ENCODE measurements at places on chromosomes 16 and 17.

DNA sequence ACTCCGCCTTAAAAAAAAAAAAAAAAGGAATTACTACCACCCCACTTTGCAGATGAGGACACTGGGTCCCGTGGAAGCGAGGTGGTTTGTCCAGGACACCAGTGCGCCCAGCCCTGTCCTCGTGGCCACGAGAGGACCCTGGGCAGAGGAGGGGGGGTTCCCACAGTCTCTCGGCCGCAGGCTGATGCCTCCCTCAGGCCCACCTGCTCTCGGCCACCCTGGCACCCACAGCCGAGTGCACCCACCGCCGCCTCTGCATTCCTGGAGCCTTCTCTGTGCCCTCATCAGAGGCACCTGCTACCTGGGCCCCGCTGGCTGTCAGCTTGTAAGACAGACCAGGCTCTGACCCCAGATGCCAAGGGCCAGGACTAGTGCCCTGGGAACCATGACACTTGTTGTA, 28.1 kb upstream of the PVALEF start:
- no peak for DNase-seq

- no peak for DNase-seq
These were observed 1.3 kb upstream of the MRTFB start for GRCh38 chr16:14069818-14070217.

DNA sequence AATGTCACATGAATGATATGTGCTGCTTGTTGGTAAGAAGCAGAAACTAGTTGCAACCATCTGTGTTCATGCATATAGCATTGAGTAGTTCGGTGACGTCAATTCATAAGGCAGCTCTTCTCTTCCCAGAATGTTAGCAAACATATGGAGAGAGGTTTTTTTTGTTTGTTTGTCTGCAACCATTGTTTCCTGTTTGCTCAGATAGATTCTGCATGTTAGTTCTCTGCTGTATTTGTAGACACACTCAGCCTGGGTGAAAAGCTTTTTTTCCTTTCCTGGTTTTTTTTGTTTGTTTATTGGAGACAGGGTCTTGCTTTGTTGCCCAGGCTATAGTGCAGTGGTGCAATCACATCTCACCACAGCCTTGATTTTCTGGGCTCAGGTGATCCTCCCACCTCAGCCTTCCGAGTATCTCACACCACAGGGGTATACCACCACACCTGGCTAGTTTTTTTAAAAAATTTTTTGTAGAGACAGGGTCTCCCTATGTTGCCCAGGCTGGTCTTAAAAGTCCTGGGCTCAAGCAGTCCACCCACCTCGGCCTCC, 16.7 kb downstream of the WSB1 start:
- DNase-seq: no peak

DNA sequence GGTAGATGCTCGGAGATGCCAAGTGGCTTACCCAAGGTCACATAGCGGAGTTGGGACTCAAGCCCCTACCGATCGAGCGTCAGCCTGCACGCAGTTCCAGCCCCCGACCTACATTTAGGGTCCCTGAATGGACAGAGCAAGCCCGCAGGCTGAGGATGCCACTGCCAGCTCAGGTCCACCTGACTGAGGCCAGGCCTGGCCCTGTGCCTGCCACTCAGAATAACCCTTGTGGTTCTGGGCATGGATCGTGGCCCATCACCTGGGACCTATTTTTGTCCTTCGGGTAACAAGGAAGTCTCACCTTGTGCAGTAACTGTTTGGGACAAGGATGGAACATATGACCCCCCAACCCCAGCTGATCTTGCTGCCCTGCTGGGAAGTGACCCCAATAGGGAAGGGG, 17.1 kb downstream of the CDH16 start:
- DNase-seq: no peak

- no peak for DNase-seq
These were observed 1.2 kb downstream of the TIMM22 start for GRCh38 chr17:998111-998510.

DNA sequence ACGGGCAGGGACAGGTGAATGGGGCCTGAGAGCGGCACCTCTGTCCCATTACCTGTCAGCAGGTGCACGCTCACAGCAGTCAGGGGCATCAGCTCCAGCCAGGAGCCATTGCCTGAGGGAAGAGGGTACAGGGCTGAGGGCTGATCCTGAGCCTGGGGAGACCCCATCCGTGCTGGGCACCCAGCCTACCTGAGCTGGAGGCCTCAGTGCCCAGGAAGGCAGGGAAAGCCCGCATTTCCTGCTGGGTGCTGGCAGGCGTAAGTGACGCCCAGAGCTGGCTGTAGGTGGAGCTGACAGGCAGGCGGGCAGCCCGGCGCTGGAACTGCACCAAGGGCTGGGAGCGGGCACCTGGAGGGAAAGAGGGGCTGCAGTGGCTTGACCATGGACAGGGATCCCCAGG, 7.4 kb downstream of the FAM171A2 start:
- DNase-seq: no peak

DNA sequence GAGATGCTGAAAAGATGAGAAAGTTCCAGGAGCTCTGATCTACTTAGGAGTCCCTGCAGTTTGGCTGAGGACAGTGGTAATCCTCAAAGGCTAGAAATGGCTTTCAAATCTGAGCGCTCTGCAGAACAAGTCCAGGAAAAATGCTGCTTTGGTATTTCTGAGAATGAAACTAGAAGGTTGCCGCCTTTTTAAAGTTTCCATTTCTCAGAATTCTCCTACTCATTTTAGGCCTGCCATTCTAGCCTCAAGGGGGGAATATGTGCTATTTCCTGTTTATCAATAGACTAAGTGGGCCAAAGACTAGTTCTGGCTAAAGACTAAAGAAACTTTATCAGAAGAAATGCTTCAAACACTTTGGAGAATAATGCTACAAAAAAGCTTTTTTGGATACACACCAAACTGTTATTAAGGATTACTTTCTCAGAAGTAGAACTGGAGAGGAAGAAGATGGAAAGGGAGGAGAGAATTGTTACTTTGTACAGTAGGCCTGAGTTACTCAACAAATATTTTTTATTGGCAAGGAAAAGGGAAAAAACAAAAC, at the start of gene SLFN12L:
Gene SLFN12L (minus strand): TSS at position 78 of the 541 bp plus-strand sequence. CDS start 15,314 bp downstream, outside the sequence.
- no peak for DNase-seq

All from activated naive CD8-positive, alpha-beta T cell treated with anti-CD3 and anti-CD28 coated beads, Interleukin-2, amount 50 U/mL, for 24 hours (primary cell).